ENCODE measurements at places on chromosomes 5 and 9.

DNA sequence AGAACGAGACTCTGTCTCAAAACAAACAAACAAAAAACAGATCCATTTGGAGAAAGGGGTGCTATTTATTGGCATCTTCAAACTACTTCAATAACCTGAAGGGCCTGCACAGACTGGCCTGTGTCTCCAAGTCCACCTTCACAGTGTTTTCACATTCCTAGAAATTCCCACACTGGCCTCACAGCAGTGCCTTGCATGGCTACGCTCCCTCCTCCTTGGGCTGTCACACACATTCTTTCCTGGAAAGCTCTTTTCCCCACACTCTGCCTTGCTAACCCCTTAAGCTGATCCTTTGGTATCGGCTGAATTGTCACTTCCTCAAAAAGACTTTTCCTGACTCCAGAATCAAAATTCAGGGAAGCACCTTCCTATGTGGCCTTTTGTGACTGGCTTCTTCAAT, 19.8 kb downstream of the FAM151B start:
- DNase-seq: no peak

- no peak for DNase-seq
These were observed 21.3 kb upstream of the GBGT1 start for GRCh38 chr9:133184971-133185370.

- no peak for DNase-seq
These were observed 5.3 kb upstream of the TRIM41 start for GRCh38 chr5:181217803-181218062.

GRCh38 chr9:125747053-125747764, at the start of gene PBX3:
Gene PBX3 (plus strand): TSS chr9:125747373.
- DNase-seq: peak; percentile 8

- no peak for DNase-seq
These were observed 73.6 kb upstream of the PPP2R2B start for GRCh38 chr5:146952168-146952567.

- DNase-seq: no peak
These were observed 39.0 kb downstream of the ITK start for GRCh38 chr5:157219491-157220271.

DNA sequence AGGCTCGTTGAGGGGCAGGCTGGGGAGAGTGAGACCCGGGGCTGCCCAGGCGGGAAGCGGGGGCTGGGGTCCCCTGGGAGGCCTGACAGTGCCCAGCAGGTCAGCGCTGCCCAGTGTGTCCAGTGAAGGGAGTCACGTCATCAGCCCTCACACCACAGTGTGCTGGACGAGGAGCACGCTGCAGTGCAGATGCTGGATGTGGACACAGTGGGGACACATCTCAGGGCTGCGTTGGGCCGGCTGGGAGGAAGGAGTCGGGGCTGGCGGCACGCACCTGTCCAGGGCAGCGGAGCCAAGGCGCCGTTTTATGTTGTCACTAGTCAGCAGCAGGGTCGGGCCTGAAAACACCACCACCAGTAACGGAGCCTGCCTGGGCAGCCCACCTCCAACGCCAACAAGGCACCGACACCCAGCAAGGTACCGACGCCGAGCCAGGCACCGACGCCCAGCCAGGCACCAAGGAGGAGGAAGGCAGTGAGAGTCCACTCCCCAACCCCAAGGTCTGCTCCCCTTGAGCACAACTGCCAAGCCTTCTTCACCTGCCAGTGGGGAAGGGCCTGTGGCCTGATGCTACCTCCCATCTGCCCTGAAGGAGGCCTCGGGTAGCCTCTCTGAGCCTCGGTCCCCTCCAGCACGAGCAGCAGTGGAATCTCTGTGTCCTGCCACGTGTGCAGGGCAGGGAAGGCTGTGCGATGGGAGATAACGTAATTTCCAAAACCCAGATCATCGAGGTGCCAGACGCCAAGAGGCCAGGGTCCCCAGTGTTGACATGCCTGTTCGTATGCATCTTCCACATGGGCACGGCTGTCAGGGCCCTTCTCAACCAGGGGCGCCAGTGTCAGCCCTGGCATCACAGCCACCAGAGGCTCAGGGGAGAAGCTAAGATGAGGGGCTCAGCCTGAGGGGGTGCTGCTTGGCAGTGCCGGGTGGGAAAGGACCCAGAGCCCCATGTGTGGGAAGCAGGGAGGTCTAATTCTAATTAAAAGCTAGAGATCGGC, 21.9 kb upstream of the NSMF start:
- DNase-seq: no peak

GRCh38 chr9:72790989-72791388, 161.9 kb downstream of the ALDH1A1 start:
- no peak for DNase-seq

DNA sequence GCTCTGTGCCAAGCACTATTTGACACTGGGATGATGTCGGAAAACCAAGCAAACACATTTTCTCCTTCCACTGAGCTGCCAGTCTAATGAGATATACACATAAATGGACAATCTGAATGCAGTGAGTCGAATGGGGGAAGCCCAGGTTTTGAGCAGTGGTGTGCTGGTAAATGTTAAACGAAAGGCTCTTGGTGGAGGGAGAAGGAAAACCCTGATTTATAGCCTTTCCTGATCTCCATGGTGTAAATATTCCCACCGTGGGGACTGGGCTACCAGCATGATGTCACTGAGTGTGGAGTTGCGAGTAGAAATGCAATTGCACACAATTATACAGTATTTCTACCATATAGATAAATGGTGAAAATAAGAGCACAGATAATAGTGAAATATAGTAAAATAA, 5.0 kb upstream of the GSN start:
- no peak for DNase-seq

DNA sequence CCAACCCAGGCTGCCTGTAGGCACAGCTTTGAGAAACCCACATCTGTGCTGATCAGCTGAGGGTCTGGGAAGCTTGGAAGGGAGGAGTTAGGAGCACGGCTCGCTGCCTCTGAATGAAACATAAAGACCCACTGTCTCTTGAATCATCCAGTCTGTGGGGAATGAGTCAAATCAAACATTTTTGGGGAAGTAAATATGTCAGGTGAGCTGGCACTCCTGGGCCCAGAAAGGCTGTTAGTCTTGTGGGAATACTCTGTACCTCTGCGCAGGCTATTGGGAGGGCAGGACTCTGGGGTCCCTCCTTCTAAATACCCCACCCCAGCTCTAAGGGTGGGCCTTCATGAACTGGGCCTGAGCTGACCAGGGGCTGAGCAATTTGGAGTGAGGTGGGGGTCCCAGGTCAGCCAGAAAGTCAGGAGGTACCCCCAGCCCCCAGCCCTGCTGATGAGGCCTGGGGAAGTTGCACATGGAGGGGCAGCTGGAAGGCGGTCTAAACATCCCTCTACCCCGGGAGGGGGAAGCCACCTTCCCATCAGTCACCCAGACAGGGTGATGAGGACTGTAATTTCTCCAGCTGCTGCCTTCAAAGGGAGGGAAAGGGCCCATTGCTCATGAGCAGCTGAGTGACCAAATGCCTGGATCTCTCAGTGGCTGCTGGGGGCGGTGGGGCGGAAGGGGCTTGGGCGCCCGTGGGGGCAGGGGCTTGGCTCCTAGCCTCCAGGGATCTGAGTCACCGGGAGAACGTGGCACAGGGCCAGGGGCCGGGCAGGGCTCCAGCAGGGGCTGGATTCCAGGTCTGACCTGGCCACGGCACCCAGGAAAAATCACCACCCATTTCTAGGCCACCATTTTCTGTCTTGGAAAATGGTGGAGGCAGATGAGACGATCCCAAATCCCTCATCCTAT, 10.8 kb downstream of the FIBCD1 start:
- DNase-seq: no peak

GRCh38 chr5:172837640-172838039, 3.6 kb downstream of the ERGIC1 start:
- DNase-seq: no peak

GRCh38 chr9:88065619-88066018, 72.7 kb downstream of the SPATA31C2 start:
- no peak for DNase-seq

GRCh38 chr5:39059064-39059463, 15.1 kb downstream of the RICTOR start:
- no peak for DNase-seq

- DNase-seq: no peak
These were observed 133.5 kb upstream of the LPCAT1 start for GRCh38 chr5:1657161-1657741.

DNA sequence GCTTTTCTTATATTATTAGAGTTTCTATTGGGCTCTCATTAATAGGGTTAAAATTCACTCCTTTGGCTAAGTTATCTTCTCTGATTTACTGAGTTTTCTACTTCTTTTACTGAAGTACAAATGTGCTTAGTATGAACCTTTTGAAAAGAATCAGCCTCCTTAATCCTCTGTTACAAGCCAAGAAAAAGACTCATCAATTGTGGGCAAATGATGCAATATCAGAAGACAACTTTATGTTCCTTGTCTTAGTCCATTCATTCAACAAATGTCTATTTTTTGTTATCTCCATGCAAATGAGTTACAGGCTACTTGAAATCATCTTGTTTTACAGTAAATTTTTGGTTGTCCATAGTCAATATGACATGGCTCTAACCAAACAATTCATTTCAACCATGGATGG, 40.3 kb downstream of the SNCAIP start:
- DNase-seq: no peak

- DNase-seq: no peak
These were observed 17.2 kb downstream of the FBXW11 start for GRCh38 chr5:171989276-171989675.

GRCh38 chr5:172487671-172488070, 33.3 kb upstream of the SH3PXD2B start:
- DNase-seq: no peak

- no peak for DNase-seq
These were observed 4.0 kb upstream of the PSAT1 start for GRCh38 chr9:78292716-78293497.

GRCh38 chr5:158899211-158899610, 200.5 kb downstream of the EBF1 start:
- no peak for DNase-seq

DNA sequence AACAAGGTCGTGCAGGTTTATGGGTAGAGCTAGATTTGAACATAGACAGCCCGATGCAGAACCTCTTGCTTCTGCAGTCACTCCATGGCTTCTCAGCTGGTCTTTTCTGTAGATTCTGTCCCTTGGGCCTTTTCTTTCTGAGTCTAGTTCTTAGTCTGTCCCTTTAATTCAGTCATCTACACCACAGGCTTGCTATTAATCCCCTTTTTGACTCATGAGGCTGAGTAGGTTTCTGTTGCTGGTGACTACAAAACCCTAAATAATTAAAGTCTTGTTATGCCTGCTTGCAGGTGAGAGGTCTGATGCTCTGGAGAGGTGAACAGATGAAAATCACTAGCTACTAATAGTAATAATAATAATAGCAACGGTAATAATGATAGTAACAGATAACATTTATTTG, 19.3 kb upstream of the STRBP start:
- no peak for DNase-seq

DNA sequence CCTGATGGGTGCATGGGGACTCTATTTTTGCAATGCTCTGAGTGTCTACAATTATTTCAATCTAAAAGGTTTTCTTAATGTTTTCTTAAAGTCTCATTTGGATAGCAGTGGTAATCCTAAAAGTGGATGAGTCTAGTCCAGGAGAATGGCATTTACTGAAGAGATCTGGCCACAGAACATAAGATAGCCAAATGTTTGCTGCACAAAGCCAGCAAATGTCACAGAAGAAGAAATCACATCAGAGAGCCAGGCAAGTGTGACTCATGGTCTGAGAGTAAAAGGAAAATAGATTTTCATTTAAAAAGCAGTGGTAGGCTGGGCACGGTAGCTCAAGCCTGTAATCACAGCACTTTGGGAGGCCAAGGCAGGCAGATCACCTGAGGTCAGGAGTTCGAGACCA, 352.7 kb upstream of the GRAMD2B start:
- no peak for DNase-seq

DNA sequence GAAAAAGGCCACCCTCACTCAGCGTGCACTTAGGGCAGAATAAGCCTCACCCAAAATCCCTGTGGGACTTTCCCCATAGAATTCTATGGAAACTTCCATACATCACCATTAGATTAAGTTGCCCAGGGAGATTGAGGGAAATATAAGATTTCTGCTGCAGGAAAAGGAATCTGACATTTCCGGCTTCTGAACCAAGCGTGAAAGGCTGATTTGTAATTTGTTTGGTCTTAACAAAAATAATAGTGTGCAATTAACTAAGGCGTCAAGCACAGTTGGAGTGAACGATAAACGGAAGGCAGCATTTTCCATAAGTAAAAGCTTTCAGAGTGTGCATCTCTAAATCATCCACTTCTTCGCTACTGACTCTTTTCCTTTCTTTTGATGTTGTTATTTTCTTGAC, 14.0 kb downstream of the UBE2QL1 start:
- DNase-seq: no peak

- DNase-seq: peak; percentile 60
These were observed 2.2 kb downstream of the FAM78A start for GRCh38 chr9:131273856-131274673.

DNA sequence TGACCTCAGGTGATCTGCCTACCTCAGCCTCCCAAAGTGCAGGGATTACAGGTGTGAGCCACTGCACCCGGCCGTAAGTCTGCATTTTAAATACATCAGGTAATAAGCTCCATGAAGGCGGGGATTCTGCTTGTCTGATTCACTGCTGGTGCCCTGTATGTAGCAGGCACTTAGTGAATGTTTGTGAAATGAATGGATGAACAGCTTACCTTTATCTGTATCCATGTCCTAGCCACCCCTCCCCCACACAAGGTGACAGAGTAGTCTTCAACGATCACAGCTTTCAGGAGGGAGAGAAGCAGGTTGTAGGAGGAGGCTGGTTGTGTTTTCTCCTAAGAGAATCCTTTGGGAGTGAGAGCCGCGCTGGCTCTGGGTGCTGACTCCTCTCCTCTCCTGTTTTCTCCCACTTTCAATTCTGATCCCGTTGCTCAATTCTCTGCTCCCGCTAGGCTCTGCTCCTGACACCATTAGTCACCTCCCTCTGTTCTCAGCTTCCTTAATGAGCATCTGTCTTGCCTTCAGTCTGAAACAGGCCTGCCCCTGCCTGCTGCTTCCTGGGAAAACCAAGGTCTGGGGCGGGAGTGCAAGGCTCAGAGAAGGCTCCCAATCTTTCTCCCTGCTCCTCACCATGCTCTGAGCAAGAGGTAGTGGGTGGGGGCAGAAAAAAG, 88.8 kb upstream of the CTNNA1 start:
- DNase-seq: no peak

GRCh38 chr5:108259306-108259705, 122.6 kb downstream of the FBXL17 start:
- DNase-seq: no peak

- DNase-seq: no peak
These were observed 21.1 kb downstream of the PITX1 start for GRCh38 chr5:135012951-135013391.

DNA sequence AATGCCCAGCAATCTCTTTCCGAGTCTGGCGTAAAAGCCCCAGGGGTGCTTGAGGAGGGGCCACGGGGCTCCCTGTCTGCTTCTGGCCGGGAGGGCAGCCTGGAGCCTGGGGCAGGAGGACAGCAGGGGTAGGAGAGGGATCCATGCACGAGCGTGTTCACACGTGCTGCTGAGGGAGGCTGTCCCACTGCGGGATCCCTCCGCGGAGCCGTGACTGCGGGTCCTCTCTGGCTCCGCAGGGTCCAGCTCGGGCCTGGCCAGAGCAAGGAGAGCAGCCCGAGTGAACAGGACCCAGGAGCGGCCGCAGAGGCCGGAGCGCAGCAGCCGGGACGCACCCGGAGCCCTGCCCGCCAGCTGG, 78.4 kb downstream of the ZNF354C start:
- no peak for DNase-seq
